ENCODE measurements at places on chromosomes 12 and 14.

DNA sequence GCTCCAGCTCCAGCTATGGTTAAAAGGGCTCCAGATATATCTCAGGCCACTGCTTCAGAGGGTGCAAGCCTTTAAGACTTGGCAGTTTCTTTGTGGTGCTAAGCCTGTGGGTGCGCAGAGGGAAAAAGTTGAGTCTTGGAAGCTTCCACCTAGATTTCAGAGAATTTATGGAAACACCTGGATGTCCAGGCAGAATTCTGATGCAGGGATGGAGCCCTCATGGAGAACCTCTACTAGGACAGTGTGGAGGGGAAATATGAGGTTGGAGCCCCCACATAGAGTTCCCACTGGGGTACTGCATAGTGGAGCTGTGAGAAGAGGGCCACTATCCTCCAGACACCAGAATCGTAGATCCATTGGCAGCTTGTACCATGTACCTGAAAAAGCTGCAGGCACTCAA lies 69.9 kb downstream of the SDR9C7 start:
- DNase-seq, result no peak
- H3K27ac ChIP-seq, result no peak overlapping the region
- no peak overlapping the region for H3K4me3 ChIP-seq
- H3K4me1 ChIP-seq, result no peaks in the 10 kb centered on the region

DNA sequence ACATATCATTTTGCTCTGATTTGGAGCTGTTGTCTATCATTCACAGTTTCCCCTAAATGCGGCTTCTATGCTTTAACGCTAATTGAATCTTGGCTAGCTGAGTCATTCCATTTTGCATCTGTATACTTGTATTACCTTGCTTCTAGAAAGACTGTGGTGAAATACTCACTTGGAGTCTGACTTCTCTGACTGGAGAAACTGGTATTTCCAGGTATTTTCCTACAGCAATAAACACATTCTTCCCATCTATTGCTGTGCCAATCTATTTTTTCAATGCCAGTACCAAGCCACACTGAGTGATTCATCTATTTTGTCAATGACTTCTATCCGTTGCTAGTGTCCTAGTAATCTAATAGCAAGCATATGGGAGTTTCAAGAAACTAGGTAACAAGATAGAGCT lies 76.0 kb upstream of the ST8SIA1 start:
- no peaks in the 10 kb centered on the region for H3K36me3 ChIP-seq
- H3K4me1 ChIP-seq, result peaks cover 8% of the 10 kb centered on the region
- H3K27me3 ChIP-seq, result no peaks in the 10 kb centered on the region
- DNase-seq, result peak; percentile 35

GRCh38 chr14:105257464-105257863 lies 9.1 kb downstream of the BTBD6 start:
- H3K27me3 ChIP-seq, result no peaks in the 10 kb centered on the region
- H3K4me3 ChIP-seq, result no peak overlapping the region
- peaks cover 5% of the 10 kb centered on the region for H3K4me1 ChIP-seq
- H3K27ac ChIP-seq, result no peak overlapping the region
- DNase-seq, result no peak
- no peaks in the 10 kb centered on the region for H3K36me3 ChIP-seq

- H3K27me3 ChIP-seq, result no peaks in the 10 kb centered on the region
- H3K4me1 ChIP-seq, result peaks cover 41% of the 10 kb centered on the region
These were observed 3.4 kb upstream of the GLRX5 start for GRCh38 chr14:95531473-95531872.

DNA sequence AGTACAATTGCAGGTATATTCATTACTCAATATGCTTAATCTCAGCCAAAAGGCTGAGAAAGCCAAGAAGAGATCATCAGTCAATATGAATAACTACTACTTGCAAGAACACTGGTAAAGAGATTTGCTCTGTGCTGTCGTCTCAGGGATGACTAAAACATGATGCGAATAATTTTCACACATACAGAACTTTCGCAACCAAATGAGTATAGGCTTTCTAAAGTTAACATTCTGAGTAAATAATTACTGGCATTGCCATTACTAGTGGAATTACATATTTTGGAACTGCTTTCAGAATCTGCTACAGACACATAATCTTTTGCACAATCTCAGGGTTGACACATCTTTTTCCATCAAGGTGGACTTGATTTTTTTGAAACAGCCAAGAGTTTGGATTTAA lies 24.7 kb downstream of the NCKAP1L start:
- H3K27me3 ChIP-seq, result no peaks in the 10 kb centered on the region
- H3K36me3 ChIP-seq, result peaks cover 94% of the 10 kb centered on the region
- no peak overlapping the region for H3K27ac ChIP-seq
- H3K4me3 ChIP-seq, result no peak overlapping the region
- no peak for DNase-seq

- no peaks in the 10 kb centered on the region for H3K36me3 ChIP-seq
- H3K4me1 ChIP-seq, result peaks cover 14% of the 10 kb centered on the region
- no peak overlapping the region for H3K27ac ChIP-seq
- H3K27me3 ChIP-seq, result peaks cover 9% of the 10 kb centered on the region
These were observed 1.5 kb downstream of the FBLN5 start for GRCh38 chr14:91945751-91946621.

- no peaks in the 10 kb centered on the region for H3K27me3 ChIP-seq
- DNase-seq, result peak; percentile 44
- peak overlapping the region; percentile 87 for H3K27ac ChIP-seq
- peaks cover 74% of the 10 kb centered on the region for H3K4me1 ChIP-seq
- H3K4me3 ChIP-seq, result peak overlapping the region; percentile 72
These were observed 1.5 kb downstream of the IRF2BPL start for GRCh38 chr14:77026930-77027537.

DNA sequence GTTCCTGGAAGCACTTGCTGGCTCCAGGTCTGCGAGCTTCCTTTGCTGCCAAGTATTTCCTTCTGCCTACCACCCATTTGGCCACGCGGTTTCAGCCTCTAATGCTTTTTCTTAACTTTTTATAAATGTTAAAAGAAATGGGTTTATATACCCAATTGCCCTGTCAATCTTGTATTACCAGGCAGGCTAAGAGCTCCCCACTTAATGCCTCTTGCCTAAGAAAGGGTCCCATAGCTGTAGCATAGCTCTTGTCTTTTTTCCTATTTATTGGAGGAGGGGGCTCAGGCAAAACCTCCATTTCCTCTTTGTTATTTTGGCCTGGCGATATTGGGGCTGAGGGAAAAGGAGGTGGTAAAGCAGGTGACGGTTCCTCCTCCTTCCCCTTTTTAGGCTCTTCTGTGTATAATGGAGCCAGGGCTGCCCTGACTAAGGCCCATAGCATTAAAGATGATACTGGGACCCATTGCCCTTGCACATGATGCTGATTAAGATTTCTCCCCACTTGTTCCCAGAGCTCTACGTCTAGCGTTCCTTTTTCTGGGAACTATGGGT lies 21.6 kb upstream of the BLTP3B start:
- no peaks in the 10 kb centered on the region for H3K27me3 ChIP-seq
- H3K36me3 ChIP-seq, result no peaks in the 10 kb centered on the region
- DNase-seq, result no peak
- no peak overlapping the region for H3K27ac ChIP-seq
- no peaks in the 10 kb centered on the region for H3K4me1 ChIP-seq

- no peak overlapping the region for H3K27ac ChIP-seq
- no peaks in the 10 kb centered on the region for H3K4me1 ChIP-seq
- H3K27me3 ChIP-seq, result no peaks in the 10 kb centered on the region
- no peaks in the 10 kb centered on the region for H3K36me3 ChIP-seq
These were observed 76.5 kb downstream of the FERMT2 start for GRCh38 chr14:52874389-52874788.

DNA sequence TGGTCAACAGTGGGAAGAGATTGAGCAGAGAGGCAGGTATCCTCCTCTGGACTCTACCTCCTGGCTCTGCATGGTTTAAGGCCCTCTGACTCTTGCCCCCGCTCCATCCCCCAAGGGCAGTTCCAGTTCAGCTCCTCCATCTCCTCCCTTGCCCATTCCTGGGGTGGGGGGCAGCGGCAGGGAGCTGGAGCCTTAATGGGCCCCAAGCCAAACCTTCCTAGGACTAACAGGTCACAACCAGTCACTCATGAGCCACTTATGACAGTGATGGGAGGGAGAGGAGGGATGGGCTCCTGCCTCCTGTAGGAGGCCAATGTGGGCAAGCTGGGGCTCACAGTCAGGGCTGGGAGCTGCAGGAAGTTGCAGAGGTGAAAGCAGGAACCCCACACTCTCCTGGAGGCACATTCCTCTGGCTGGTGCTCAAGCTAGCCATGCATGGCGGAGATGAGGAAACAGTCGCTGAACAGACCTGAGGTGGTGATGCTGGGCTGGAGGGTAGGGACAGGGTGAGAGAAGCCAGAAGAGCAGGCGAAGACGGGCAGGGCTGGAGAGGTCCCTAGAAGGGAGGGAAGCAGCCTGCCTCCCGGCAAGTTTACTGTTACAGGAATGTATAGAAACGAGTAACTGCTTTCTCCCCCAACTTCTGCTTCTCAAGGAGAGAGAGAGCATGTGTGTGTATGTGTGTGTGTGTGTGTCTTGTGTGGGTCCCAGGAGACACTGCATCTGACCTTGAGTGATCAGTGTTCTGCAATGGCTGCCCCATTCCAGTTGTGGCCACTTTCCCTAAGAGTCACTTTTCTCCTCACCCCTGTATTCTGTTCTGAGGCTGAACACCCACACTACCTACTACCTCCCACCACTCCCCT lies 5.0 kb upstream of the RAPGEF3 start:
- H3K27ac ChIP-seq, result no peak overlapping the region
- peaks cover 21% of the 10 kb centered on the region for H3K4me1 ChIP-seq
- no peaks in the 10 kb centered on the region for H3K36me3 ChIP-seq
- no peaks in the 10 kb centered on the region for H3K27me3 ChIP-seq

DNA sequence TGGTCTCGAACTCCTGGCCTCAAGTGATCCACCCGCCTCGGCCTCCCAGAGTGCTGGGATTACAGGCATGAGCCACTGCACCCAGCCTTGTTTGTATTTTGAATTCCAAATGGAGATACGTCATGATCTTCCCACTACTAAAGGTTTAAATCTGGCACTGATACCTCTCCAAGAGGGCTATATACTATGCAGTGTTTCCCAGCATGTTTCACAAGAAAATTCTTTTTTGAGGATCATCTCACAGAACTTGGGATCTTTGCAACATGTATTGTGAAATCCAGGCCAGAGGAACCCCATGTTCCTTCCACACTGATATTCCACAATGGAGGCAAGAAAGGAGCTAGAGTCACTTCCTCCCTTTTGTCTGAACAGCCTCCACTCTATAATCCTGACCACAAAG lies 112.7 kb downstream of the NT5DC3 start:
- no peaks in the 10 kb centered on the region for H3K4me1 ChIP-seq
- H3K27me3 ChIP-seq, result no peaks in the 10 kb centered on the region
- H3K27ac ChIP-seq, result no peak overlapping the region
- no peaks in the 10 kb centered on the region for H3K36me3 ChIP-seq

DNA sequence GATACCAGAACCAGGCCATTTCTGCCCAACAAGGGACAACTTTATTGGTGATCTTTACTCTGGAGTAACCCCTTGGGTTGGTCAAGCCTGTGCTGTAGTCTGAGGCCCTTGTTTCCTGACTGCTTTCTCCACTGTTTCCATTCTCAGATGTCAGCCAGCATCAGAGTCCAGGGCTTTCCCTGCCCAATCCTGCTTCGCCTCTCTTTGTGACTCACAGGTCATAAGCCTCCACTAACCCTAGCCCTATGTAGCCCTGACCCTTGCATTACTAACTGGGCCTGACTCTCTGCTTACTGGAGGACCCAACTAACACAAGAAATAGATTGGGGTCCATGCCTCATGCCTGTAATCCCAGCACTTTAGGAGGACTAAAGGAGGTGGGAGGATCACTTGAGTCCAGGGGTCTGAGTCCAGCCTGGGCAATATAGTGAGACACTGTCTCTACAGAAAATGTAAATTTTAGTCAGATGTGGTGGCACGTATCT lies 8.6 kb upstream of the SNRNP35 start:
- H3K4me3 ChIP-seq, result no peak overlapping the region
- DNase-seq, result no peak
- H3K4me1 ChIP-seq, result peaks cover 14% of the 10 kb centered on the region
- H3K36me3 ChIP-seq, result no peaks in the 10 kb centered on the region
- H3K27ac ChIP-seq, result no peak overlapping the region

GRCh38 chr12:90280564-90281058 lies 572.0 kb upstream of the ATP2B1 start:
- no peaks in the 10 kb centered on the region for H3K27me3 ChIP-seq
- H3K27ac ChIP-seq, result no peak overlapping the region
- H3K36me3 ChIP-seq, result no peaks in the 10 kb centered on the region
- DNase-seq, result no peak
- H3K4me3 ChIP-seq, result no peak overlapping the region

DNA sequence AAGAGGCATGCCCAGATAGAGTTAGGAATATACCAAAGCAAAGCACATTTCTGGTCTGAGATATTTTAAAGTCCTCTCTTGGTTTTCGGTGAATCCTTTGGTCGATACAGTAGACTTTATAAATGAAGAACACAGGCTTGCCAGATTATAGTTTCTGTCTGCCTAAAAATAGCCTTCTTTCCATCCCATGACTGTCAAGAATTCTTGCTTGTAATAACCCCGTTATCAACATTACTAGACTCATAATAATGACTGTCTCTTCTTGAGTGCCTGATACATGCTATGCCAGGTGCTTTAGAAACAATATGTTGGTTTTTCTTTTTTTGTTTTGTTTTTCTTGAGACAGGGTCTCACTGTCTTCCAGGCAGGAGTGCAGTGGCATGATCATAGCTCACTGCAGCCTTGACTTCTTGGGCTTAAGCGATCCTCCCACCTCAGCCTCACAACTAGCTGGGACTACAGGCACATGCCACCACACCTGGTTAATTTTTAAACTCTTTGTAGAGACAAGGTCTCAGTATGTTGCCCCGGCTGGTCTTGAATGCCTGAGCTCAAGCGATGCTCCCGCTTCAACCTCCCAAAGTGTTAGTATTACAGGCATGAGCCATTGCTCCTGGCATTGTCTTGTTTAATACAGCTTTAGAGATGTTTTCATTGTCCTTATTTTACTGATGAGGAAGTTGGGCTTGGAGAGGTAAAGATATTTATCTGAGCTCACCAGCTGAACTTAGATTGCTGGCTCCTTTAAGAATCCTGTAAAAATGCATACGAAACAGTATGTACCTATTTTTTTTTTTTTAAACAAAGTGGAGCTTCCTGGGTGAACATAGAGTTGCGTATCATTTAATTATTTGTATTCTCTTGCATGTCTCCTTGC lies 30.4 kb downstream of the CHST11 start:
- H3K27ac ChIP-seq, result no peak overlapping the region
- H3K4me1 ChIP-seq, result peaks cover 82% of the 10 kb centered on the region
- H3K36me3 ChIP-seq, result no peaks in the 10 kb centered on the region
- H3K27me3 ChIP-seq, result no peaks in the 10 kb centered on the region
- DNase-seq, result no peak
- H3K4me3 ChIP-seq, result no peak overlapping the region

DNA sequence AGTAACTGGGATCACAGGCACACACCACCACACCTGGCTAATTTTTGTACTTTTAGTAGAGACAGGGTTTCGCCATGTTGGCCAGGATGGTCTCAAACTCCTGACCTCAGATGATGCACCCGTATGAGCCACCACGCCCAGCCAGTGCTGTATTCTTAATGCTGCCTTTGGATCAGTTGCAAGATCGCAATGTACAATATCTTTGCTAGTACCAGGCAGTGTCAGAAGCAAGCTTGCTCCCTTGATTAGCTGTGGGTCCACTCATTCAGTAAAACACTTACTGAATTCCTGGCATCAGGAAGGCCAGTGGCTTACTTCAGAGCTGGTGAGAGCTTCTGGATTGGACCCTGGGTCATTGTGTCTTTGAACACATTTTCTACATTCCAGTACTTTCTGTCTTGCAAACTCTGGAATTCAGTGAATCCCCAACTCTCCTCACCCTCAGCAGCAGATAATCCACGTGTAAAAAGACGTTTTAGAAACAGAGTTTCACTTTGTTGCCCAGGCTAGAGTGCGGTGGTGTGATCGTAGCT lies 1183.7 kb downstream of the AACS start:
- H3K4me3 ChIP-seq, result no peak overlapping the region
- no peaks in the 10 kb centered on the region for H3K4me1 ChIP-seq
- DNase-seq, result no peak
- no peaks in the 10 kb centered on the region for H3K36me3 ChIP-seq
- H3K27me3 ChIP-seq, result no peaks in the 10 kb centered on the region

All from CD8-positive, alpha-beta memory T cell (primary cell).